CD4-positive, alpha-beta T cell treated with Interleukin-21 for 1 hour (primary cell): ENCODE measurements at places on chromosomes 3 and 15.

DNA sequence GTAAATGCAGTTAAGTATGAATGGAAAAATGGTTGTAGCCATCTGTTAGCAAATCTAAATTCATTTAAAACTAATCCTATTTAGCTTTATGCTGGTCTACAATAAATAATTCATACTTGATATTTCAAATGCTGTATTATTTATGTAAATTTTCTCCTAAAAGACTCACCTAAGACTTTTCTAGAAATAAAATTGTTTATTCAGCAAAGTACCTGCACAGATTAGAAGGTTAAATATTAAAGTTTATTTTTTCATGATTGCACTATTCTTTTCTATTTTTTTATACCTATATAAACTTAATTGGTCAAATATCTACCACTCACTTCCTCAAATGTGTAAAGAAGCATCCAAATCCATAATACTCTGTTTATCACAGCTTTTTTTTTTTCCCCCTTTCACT, 45.2 kb downstream of the MBNL1 start:
- no peak for DNase-seq

DNA sequence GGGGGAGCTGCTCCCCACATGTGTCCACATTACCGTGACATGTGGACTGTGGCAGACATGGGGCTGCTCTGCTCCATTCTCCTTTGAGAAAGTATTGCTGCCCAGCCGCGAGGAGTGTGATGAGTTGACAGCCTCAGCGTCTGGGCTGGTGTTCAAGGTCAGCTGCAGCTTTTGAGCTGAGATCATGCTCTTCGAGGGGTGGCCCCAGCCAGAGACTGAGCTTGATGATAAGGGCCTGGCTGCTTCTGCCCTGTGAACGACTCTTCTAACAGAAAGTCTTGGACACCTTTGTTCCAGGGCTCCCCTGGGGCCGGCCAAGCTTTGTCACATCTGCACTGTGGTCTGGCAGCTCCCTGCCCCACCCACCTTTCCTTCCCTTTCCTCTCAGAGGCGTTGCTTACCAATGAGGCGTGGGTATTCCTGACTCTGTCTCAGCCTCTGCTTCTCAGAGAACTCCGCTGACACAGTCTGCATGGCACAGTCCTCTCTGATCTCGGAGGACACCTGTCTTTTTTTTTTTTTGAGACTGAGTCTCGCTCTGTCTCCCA, 86.6 kb downstream of the CHRD start:
- no peak for DNase-seq

DNA sequence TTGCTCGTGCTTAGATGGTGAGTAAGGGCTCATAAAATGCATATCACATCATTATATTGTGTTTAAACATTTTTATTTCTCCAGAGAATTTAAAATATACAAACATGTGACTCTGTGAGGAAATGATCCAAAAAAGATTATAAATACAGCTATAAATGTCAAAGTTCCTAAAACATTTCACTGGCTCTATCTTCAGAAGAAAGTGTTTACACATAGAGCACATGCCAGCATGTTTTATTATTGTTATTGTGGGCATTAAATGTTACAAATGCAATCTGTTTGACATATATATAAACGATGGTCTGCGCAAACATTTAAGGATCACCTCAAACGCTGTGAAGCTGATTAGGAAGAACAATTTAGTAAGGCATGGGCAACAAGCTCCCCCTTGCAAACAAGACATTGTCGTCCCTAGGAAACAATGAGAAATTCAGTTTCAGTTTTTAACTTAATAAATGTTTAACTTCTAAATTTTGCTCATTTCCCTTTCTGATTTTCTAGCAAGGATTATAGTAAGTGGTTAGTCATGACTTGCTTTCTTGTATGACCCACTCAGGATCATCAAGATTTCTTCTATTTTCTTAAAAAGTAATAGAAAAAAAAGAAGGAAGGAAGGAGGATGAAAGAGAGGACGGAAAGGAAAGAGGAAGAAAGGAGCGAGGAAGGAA, 207.5 kb downstream of the SATB1 start:
- DNase-seq: no peak

DNA sequence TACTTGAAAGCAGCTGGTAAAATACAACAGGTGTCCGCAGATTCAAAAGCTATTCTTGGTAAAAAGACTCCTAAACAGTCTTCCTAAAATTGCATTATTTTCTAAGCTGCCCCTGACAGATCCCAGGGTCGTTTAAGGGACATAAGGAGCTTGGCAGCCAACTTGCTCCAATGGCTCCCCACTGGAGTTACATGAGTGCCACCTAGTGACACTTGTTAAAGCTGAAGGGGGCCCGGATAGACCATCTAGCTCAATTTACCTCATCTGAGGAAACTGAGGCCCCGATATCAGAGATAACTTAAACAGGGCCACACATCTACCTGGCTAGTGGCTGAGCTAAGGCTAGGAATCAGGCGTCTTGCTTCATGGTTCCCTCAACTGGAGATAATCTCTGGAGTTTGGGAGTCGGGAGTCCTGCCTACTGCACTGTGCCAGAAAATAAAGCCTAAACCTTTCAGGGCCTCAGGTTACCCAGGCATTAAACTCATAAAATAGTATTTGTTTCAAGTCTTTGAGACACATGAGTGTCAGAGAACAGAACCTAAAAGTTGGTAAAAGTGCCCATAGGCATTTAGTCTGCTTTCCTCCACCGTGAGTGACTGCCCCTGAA, 6.5 kb upstream of the TBC1D23 start:
- DNase-seq: peak; percentile 44

GRCh38 chr15:85116494-85116893, 134.8 kb downstream of the PDE8A start:
- no peak for DNase-seq

DNA sequence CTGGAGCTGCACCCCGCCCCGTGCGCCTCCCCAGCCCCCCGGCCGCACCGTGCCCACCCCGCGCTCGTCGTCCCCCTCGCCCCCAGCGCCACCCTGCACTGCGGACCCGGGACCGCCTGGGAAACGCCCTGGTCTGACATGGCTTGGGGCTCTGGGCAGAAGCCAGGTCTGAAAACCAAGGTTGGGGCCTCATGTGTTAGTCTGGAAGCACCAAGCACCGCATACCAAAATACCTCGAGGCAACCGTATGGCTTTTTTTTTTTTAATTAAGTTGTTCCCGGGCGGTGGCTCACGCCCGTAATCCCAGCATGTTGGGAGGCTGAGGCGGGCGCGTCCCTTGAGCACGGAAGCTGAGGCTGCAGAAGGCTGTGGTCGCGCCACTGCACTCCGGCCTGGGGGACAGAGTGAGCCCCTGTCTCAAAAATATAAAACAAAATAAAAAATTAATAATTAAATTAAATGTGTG, 91.5 kb upstream of the CHD2 start:
- no peak for DNase-seq

DNA sequence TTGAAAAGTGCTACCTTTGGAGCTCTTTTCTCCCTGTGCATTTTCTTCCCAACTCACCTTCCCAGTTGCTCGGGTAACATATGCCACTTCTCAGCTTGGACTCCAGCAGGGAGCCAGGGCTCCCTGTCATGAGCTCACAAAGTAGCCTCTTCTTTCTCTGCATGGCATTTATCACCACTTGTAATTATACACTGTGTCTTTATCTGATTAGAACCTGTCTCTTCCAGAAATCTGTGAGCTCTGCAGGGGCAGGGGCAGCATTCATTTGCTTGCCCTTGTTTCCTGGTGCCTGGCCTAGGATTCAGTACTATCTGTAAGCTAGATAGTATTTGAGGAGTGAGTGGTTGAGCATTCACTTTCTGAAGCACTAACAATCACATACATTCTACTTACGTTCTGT, 100.9 kb downstream of the CLSTN2 start:
- no peak for DNase-seq

DNA sequence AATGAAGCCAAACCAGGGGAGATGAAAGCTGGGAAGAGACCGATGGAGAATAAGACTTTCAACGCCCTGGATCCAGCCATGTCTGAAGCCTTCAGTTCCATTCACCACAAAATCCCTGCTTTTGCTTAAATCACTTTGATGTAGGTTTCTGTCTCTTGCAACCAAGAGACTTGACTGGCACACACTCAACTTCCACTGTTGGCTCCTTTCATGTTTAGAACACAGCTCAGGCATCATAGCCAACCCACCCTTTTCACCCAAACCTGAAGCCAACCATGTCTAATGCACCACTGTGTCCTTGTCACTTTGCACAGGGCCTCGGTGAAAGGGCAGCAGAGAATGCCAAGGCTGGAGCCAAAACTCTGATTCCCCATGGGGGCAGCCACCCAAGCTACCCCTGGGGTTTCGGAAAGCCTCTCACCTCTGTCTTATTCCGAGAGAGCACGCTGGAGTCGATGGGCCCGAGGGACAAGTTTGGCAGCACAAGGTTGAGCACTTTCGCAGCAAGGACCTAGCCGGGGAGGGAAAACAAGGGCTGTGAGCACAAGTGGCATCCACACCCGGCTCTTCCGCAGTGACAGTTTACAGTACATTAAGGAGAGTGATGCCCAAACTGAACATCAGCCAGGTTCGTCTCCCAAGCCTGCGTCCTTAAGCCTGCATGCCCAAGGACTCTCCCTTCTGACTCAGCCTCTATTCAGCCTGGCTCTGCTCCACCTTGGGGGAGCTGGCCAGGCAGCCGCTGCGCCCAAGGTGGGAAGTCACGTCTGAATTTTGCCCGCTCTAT, 37.6 kb downstream of the ABTB1 start:
- no peak for DNase-seq

DNA sequence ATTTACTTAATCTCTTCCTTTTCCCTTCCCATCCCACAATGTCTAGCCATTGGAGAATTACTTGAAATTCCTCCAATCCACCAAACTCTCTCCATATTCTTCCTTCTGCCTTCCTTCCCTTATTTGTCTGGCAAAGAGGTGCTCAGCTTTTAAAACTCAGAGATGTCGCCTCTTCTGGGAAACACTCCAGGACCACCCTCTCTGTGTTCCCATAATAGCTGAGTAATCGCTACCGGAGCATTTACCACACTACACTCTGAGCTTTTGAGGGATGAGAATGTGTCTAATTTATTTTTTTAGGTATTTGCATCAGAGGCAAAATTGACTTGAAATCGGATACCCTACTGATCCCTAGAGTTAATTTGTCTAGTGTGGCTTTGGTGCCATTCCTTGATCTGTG, 245.7 kb upstream of the TPRG1 start:
- no peak for DNase-seq

DNA sequence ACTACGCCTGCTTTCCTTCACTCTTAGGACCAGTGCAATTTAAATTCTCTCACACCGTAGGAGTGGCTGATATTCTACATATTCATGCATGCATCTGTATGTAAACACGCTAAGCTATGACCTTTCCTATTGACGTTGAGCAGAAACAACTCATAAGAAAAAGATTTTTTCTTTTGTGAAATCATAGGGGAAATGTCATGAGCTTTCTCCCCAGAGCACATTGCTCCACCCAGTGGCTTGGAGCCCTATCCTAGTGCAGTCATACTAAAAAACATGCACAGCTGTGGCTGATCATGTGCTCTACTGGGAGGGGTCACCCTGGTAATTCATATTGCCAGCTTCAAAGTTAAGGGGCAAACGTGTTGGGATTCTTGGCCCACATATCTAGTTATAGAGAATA, 1.8 kb upstream of the MESD start:
- DNase-seq: no peak

DNA sequence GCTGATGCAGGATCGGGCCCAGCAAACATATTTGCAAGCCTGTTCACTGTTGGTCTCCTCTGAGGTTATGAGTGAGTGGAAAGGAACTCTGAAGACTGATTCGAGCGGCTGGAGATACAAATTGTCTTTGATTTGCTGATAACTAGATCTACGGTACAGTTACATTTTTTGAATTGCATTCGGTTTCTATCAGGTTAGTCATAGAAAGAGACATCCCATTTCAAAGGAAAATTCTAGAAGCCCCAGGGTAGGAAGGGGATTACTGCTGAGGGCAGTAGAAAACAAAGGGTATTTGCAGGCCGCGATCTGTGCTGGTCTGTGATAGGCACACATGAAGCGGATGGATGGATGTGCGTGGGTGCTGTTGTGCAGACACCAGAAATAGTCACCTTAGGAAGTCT, 228.4 kb downstream of the ITPR1 start:
- DNase-seq: no peak

GRCh38 chr3:158456114-158456513, 114.9 kb upstream of the MLF1 start:
- no peak for DNase-seq
